ENCODE measurements at places on chromosomes 11 and 22.

- DNase-seq = no peak
Measured at GRCh38 chr22:19974268-19974861, 32.7 kb upstream of the TXNRD2 start.

GRCh38 chr11:85823816-85824215 is 12.9 kb upstream of the SYTL2 start:
- no peak for DNase-seq

- DNase-seq = no peak
Measured at GRCh38 chr22:38260761-38261681, 11.8 kb downstream of the TMEM184B start.

- DNase-seq = no peak
Measured at GRCh38 chr22:49509016-49509415, 318.7 kb downstream of the BRD1 start.

DNA sequence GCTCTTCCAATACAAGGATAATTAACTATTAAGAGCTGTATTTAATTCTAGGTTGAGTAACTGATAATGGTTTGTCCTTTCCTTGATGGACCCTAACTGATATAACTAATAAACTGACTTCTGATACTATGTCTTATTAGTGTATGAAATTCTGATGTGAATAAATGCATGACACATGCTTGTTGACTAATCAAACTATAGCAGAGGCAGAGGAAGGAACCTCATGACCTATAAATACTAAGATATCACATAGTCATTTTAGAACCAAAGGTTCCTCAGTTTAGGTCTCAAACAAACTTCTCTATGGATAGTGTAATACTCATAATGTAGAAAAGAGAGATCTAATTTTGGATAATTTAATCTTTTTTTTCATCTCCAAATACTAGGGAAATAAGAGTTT is 4.8 kb upstream of the HBD start:
- no peak for DNase-seq

DNA sequence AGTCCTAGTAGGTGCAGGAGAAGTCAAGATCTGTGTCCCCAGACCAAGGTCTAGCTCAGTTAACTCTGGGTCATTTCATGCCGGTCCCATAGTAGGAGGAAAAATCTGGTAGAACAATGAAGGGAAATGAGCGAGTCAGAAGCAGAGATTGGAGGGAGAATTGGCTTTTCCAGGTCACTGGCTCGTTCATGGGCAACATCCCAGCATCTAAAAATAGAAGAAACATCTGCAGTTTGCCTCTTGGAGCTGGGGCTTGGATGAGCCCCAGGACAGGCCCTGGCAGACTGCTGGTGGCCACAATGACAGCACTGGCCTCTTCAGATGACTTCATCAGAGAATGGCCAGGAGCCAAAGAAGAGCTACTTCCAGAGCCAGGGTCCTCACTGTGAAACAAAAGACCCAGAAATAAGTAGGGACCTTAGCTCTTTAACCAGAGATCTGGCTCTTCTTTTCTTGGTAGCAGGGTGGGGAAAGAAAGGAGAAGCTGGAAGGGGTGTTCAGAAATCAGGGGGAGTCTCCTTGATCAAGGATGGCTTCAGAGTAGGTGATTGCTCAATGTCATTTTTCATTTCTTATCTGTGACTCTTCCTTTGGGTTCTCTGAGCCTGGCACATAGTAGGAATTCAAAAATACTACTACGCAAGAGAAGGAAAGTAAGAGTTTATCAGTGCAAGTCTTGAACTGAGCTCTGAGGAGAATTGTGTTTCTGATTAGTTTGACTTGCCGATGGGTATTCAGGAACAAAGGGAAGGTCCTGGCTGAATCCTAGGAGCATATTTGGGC is 102.6 kb downstream of the TMPRSS5 start:
- DNase-seq = no peak

DNA sequence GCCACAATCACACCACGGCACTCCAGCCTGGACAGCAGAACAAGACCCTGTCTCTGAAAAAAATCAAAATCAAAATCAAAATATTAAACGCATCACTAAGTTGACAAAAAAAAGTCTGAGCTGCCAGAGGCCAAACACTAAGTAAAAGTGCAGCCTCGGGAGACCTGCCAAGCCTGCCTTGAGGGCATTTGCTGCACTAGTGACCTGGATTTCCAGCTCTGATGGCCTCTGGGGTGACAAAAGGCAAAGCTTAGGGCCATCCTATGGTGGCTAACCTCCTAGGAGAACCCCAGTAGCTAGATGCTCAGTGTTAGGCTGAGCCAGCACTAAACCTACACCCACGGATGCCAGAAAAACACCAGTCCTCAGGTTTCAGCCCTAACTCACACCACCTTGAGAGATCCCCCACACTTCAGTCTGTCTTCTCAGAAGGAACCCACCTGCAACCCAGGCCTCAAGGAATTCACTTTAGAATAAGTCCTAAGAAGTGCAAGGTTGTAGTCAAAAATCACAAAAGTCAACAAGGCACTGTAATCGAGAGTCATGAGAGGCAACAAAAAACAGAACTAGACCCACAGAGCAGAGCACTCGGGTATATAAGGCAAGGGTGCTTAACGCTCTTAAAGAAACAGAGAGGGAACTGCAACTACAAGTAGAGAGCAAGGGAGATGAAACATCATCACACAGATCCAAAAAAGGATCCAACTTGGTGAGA is 28.6 kb downstream of the GNB1L start:
- DNase-seq = no peak

GRCh38 chr11:25242928-25243327 is 746.1 kb downstream of the LUZP2 start:
- DNase-seq = no peak

DNA sequence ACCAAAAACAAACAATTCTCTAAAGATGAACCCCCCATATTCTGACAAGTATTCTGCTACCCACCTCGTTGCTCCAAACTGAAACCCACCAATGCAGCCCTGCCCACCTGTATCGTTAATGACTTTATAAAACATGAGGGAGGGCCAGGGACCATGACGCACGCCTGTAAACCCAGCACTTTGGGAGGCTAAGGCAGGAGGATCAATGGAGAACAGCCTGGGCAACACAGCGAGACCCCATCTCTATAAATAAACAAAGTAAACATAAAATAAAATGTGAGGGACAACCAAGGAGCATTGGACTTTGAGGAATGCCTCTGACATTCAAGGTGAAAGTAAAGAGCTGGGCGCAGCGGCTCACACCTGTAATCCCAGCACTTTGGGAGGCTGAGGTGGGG is 39.8 kb upstream of the ATXN10 start:
- no peak for DNase-seq

All from stimulated activated CD4-positive, alpha-beta T cell treated with anti-CD3 and anti-CD28 coated beads, Interleukin-4, amount 100 ng/mL, for 1 hour (primary cell).